ENCODE measurements at places on chromosomes 5 and 9. TPM values are rescaled to one million over a fixed set of nuclear protein-coding genes. Genes with fewer than 3 reads are reported as not detected.

DNA sequence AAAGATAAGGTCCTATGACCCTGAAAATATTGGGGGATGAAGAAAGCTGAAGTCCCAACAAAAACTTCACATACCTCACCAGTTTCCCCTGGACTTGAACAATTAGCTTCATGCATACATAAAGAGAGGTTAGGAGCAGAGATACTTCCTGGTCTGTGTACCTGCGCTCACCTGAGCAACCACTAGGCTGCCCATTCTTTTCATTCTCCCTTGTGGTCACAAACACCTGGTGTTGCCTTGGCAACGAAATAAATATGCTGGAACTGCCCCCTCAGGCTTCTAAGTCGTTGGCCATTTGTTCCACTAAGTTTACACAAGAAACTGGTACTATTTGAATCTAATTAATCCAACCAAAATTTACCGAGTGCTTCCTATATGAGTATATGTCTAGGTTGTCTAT lies 18.1 kb downstream of the OTP start:
- DNase-seq, result no peak

SPAG8 gene
- 10.4 TPM for polyA plus RNA-seq

GRCh38 chr5:35046774-35047173 lies 975 bp downstream of the AGXT2 start:
- DNase-seq, result no peak

GRCh38 chr5:102811972-102812371 lies 56.9 kb downstream of the PAM start:
- DNase-seq, result no peak

HK3 gene
- 0.18 TPM for polyA plus RNA-seq

DNA sequence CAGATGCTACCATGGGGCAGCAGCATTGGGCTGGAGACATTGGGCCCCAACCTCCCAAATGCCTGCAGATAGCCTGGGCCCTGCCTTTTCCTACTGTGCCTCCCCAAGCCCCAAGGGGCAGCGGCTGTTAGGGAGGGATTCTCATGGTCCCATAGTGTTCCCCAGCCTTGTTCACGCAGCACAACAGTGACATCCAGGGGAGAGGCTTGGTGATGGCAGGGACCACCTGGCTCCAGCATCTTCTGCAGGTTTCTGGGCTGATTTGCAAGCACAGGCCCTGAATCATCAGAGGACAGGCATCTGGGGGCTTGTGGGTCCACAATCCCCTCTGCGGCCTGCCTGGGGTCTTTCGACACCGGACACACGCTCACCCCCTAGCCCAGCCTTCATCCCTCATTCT lies 354.6 kb downstream of the SLIT3 start:
- DNase-seq, result no peak

GRCh38 chr5:154521756-154522155 lies 43.7 kb upstream of the HAND1 start:
- no peak for DNase-seq

- no peak for DNase-seq
Measured at GRCh38 chr5:142322747-142323479, 1.9 kb downstream of the SPRY4 start.

LHFPL2 gene
- 56.2 TPM for polyA plus RNA-seq

GRCh38 chr5:59354274-59354673 lies 539.3 kb downstream of the PDE4D start:
- no peak for DNase-seq

DNA sequence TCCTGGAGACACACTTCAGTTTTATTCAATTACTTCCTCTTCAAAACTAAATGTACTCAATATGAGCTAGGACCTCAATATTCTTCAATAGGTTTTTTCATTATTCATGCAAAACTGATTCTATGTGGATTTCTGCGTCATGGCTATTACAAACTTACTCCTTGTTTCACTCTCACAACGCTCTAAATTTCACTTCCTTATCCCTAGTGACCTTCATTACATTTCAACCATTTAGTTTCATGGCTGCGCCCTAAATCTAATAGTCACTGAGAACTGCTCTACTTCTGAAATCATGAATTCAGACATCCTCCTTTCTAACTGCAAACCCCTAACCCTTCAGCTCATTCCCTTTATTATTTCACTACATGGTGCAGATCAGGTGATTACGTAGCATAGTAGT lies 93.9 kb downstream of the SLC25A46 start:
- no peak for DNase-seq

DUSP1 gene
- polyA plus RNA-seq, result 59.3 TPM

DNA sequence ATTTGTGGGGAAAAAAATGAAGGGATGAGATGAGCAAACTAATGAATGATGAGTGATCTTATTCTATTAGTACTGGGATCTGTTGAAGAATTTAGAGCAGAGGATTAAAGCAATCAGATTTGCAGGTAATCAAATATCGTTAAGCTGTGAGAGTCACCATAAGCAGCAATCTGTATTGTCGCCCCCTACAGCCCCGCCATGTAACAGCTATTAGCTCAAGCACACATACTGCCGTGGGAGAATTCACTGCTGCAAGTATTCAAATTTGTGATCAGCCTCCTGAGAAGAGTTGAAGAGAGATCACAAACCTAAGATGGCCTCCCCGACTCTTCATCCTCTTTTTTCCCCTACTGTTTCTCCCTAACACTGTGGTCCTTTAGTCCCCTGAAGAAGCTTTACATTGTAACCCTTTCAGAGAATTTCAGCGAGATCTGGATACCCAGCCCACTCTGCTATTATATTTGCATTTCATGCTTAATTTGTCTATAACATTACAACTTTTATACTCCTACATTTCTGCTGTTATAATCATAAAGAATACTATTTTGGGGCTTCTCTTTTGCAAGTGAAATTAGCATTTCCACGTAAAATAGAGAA lies 28.5 kb upstream of the PHF24 start:
- DNase-seq, result peak; percentile 4

GRCh38 chr9:74035786-74036185 lies 461.3 kb upstream of the RORB start:
- DNase-seq, result no peak

DNA sequence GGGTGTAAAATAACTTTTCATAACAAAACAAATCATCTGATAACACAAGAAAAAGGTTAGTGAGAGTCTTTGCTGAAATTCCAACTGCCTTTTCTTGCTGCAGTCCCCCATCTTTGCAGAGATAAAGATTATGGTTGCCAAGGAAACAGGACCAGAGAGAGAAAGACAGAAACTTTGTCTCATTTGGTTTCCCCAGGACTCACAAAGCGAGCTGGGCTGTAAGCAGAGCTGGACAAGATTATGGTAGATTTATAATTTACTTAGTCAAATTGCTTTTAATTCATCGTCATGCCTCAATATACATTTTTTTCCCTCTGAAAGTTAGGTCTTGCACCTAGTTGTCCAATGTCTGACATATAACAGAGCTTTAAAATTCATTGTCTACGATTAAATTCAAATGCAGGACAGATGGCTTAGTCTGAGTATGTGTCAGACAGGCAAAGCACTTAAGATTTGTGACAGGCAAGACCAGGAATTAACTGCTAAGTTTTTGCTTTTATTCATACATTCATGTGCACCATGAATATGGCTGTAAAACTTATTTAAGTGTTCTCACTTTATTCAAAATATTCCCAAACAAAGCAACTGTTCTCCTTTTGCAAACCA lies 17.4 kb downstream of the ENC1 start:
- DNase-seq, result no peak

TAL2 gene
- 2.2 TPM for polyA plus RNA-seq

DNA sequence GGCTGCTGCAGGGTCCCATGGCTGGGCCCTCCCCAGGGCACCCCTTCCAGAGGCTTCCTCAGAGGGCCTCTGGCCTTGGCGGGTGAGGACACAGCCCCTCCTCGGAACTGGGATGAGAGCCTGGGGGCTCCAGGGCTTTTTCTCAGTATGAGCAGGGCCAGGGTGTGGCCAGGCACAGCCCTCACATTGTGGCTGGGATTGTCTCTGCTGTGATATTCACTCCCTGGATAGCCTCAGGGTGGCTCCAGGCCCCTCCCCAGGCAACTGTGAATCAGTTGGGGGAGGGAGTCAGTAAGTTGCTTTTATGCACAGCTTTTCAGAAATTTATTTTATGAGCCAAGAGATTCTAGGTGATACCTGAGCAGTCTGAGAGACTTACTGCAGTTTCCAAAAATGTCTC lies 135.7 kb downstream of the CACNA1B start:
- DNase-seq, result no peak

- no peak for DNase-seq
Measured at GRCh38 chr9:81476813-81477490, 212.4 kb downstream of the TLE1 start.

CKS2 gene
- 101 TPM for polyA plus RNA-seq

- DNase-seq, result no peak
Measured at GRCh38 chr5:61641748-61642565, 309.9 kb downstream of the ZSWIM6 start.

- no peak for DNase-seq
Measured at GRCh38 chr5:97623441-97623840, 440.4 kb upstream of the RIOK2 start.

GRCh38 chr9:125764198-125764597 lies 17.0 kb downstream of the PBX3 start:
- DNase-seq, result no peak

TMEM174 gene
- polyA plus RNA-seq, result 20.1 TPM

- no peak for DNase-seq
Measured at GRCh38 chr5:146515473-146516150, 378 bp downstream of the GPR151 start.

DNA sequence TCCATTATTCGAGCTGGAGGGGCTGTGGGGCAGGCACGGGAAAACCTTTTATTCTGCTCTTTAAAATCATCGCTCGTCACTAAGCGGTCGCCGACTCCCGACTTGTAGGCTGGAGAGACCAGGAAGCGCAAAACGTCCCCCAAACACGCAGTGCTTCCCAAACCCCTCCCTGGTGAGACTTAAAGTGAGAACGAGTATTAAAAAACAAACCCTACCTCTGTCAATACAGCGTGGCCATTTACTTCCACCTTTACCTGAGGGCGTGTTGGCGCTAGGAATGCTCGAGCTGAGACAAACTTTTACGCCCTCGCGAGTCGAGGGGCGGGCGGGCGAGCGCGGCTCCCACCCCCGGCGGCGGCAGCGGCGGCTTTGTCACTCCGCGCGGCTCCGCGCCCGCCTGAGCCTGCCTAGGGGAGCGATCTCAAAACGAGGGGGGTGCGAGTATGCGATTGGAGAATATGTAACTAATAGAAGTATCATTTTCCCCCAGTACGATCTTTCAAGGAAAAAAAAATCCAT lies at the start of gene NR2F1-AS1:
TSS of gene NR2F1-AS1 (minus strand) at position 293 of the 519 bp plus-strand sequence.
- DNase-seq, result no peak

PGM5 gene
- polyA plus RNA-seq, result 38.2 TPM

EGFL7 gene
- polyA plus RNA-seq, result 38.8 TPM

DIRAS2 gene
- polyA plus RNA-seq, result 5.2 TPM

DNA sequence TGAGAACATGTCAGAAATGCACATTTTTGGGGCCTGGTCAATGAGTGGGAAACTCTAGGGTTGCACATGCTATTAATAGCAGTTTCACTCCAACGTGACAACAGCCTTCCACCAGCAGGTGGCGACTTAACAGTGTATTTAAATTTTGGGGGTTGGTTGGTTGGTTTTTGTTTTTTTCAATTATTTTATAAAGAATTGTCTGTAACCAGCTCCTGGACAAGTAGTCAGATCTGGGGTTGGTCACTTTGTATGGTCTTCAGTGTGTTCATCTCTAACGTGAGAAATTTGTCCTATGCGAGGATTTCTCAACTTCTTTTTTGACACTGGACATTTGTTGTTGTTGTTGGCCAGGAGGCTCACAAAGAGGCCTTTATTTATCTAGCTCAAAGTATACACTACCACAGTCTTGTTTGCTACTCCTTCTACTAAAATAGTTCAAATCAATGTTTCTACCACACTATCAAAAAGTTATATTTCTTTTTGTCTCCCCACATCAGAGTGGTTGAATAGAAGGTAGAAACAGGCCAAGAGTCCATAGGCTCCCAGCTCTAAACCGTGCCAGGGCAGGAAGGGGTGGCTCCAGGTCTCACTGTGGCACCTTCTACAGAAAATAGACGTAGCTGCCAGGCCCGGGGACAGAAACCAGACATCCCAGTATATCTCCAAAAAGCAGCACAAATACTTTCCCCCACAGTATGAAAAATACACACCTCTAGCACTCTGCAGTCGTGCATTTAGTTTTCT lies 110.4 kb downstream of the TRPM6 start:
- DNase-seq, result peak; percentile 59

GRCh38 chr9:6711403-6711802 lies 46.4 kb upstream of the KDM4C start:
- DNase-seq, result no peak

CNTNAP3B gene
- polyA plus RNA-seq, result 17.5 TPM

- no peak for DNase-seq
Measured at GRCh38 chr9:116322521-116322920, 168.9 kb downstream of the PAPPA start.

DNA sequence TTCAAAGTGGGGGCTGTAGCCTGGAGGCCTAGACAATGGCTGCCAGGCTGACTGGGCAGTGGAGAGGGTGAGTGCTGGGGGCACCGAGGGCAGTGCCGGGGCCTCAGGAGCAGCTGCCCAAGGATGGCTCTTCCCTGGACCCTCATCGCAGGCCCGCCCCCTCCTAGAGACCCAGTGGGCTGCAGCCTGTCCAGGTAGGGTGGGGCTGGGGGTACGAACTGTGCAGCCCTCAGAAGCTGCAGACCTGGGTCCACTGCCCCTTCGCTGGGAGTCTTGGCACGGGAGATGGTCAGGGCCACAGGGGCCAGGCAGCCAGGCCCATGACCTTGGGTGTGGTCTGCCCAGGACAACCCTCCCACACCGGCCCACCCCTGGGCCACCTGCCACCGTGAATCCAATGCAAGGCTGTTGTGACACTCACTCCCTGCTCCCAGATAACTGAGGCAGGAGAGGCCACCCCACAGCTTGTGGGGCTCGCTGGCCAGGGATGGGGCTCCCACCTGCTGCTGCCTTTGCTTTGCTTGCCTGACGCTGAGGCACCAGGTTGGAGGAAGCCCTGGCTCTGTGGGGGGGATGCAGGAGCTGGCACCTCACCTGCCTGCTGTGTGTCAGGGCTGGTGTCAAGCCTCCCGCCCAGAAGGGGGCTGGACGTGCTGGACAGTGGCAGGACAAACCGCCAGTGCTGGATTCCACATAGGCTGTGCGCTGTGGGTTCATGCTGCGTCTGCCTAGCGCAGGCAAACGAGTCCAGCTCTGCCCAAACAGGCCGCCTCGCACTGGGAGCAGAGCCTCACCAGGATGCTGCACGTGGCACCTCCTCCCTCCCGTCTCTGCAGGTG lies 23.1 kb upstream of the SLC9A3 start:
- no peak for DNase-seq

All from left kidney (tissue), 8 donors.